Tibial nerve (tissue), 4 donors: ENCODE measurements at places on chromosomes 13 and 19. TPM values are rescaled to one million over a fixed set of nuclear protein-coding genes. Genes with fewer than 3 reads are reported as not detected.
A peak's percentile ranks its signal among the peaks of the same experiment; 100 is the strongest.

The SPTBN4 gene
- total RNA-seq = 20.3 TPM

The CATSPERD gene
- total RNA-seq = not detected

The WDR87 gene
- not detected for total RNA-seq

The GPR183 gene
- 15.1 TPM for total RNA-seq

The CLEC4M gene
- not detected for total RNA-seq

The OLFM2 gene
- total RNA-seq = 12.6 TPM

The APOC4 gene
- total RNA-seq = not detected

The ZNF585A gene
- 6.1 TPM for total RNA-seq

The ZNF835 gene
- total RNA-seq = 10.2 TPM

GRCh38 chr19:44988896-44989556 lies 12.2 kb upstream of the RELB start:
- DNase-seq = peak; percentile 41
- H3K27me3 ChIP-seq = no peaks in the 10 kb centered on the region
- H3K36me3 ChIP-seq = peaks cover 15% of the 10 kb centered on the region
- H3K4me3 ChIP-seq = no peak overlapping the region

DNA sequence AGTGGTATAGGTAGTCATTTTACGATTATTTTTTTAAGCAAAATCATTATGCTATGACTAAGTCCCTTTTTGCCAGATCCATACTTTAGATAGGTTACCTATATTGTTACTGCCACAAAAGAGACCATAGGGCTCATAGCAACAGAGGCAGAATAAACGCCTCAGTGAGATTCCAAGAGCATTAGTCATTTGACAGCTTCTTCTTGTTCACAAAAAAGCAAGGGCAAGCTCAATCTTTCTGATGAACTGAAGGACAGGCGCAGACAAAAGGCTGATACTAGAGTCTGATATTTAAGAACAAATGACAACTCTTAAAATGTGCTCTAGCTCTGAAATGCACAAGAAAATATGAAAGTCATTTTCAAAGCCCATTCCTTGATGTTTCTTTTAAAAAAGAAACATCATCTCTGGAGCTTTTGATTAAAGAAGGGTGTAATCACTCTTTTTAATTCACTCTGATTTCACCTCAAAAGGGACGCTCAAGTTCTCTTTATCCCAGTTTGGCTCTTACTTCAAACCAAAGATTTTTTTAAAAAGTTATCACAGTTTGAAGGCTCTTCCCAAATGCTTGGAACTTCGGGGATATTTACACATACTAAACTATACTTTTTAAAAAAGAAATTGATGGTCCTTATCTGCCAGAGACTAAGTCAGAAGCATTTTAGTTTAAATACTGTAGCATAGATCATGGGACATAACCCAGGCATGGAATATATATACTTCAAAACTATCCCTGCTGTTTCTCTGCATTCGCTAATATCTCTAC lies 187.2 kb downstream of the EFNB2 start:
- H3K27ac ChIP-seq = no peak overlapping the region
- no peak for DNase-seq
- peaks cover 15% of the 10 kb centered on the region for H3K27me3 ChIP-seq

- DNase-seq = no peak
- H3K27me3 ChIP-seq = no peaks in the 10 kb centered on the region
- no peak overlapping the region for H3K4me3 ChIP-seq
These were observed 14.2 kb downstream of the RB1 start for GRCh38 chr13:48317511-48318376.

- H3K4me1 ChIP-seq = no peaks in the 10 kb centered on the region
- no peaks in the 10 kb centered on the region for H3K27me3 ChIP-seq
- no peak for DNase-seq
These were observed 41.1 kb downstream of the COL4A1 start for GRCh38 chr13:110265682-110266430.

GRCh38 chr19:3243819-3244700 lies 19.6 kb downstream of the CELF5 start:
- peaks cover 17% of the 10 kb centered on the region for H3K27me3 ChIP-seq
- H3K27ac ChIP-seq = no peak overlapping the region
- H3K4me1 ChIP-seq = no peaks in the 10 kb centered on the region
- no peak for DNase-seq

DNA sequence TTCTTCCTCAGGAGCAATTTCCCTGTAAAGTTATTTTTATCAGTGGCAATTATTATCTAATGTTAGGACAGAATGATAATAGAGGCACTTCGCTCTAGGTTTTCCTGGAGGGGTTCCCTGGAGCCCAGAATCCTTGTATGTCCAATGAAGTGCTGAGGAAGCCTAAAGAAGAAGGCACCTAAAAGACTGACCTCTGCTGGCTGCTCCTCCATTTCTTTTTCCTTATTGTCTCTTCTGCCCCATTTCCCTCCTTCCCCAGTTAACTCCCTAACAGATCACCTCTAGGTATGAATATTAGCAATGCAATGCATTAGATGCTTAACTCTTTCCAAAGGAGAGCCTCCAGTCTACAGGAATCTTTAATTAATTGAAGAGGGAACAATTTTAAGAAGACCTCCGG lies 985.4 kb downstream of the DIAPH3 start:
- DNase-seq = no peak
- no peaks in the 10 kb centered on the region for H3K36me3 ChIP-seq
- no peaks in the 10 kb centered on the region for H3K27me3 ChIP-seq
- H3K4me1 ChIP-seq = no peaks in the 10 kb centered on the region
- no peak overlapping the region for H3K27ac ChIP-seq

GRCh38 chr19:45881082-45881908 lies 4.6 kb downstream of the IRF2BP1 start:
- peaks cover 18% of the 10 kb centered on the region for H3K4me1 ChIP-seq
- DNase-seq = no peak
- H3K27me3 ChIP-seq = no peaks in the 10 kb centered on the region
- H3K4me3 ChIP-seq = no peak overlapping the region
- H3K36me3 ChIP-seq = no peaks in the 10 kb centered on the region

GRCh38 chr13:100464006-100464405 lies 124.6 kb downstream of the GGACT start:
- H3K27ac ChIP-seq = no peak overlapping the region
- H3K4me3 ChIP-seq = no peak overlapping the region
- no peaks in the 10 kb centered on the region for H3K36me3 ChIP-seq
- no peaks in the 10 kb centered on the region for H3K4me1 ChIP-seq

GRCh38 chr19:44737238-44738071 lies 11.1 kb upstream of the BCL3 start:
- no peaks in the 10 kb centered on the region for H3K36me3 ChIP-seq
- H3K27ac ChIP-seq = no peak overlapping the region
- H3K4me3 ChIP-seq = no peak overlapping the region
- no peak for DNase-seq
- H3K4me1 ChIP-seq = peaks cover 34% of the 10 kb centered on the region
- H3K27me3 ChIP-seq = no peaks in the 10 kb centered on the region

DNA sequence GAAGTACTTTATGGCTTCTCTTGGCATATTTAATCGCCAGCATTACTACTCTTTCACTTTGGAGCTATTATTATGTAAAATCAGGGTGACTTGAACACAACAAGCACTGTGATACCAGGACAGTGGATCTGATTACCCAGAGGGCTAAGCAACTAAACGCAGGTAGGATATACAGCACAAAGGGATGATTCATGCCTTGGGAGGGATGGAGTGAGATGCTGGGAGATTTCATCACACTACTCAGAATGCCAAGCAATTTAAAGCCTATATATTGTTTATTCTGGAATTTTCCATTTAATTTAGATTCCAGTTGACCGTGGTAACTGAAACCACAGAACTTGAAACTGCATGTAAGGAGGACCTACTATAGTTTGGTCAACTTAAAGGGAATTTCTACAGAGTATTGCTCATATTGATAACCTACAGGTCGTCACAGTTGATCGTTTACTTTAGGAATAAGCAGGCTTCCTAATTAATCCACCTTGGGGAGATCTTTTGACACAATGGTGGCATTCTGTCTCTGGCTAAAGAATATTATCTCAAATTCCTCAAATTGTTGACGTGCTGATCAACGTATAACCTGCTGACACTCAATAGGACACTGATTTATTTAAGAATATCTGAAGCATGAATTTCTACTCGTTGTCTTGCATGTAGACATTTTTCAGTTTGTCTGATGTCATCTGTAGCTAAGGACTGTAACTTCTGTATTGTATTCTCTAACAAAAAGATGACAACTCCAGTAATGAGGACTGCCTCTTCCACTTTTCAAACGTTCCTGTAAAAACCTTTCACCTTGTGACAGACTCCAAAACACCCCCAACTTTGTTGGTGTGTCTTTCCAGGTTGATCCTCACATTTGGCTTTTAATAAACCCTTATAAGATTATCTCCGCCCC lies 254.2 kb downstream of the GPC5 start:
- DNase-seq = no peak
- no peaks in the 10 kb centered on the region for H3K4me1 ChIP-seq
- no peaks in the 10 kb centered on the region for H3K27me3 ChIP-seq
- no peak overlapping the region for H3K4me3 ChIP-seq
- H3K36me3 ChIP-seq = no peaks in the 10 kb centered on the region

GRCh38 chr19:39942366-39942730 lies 7.9 kb upstream of the FCGBP start:
- no peak overlapping the region for H3K4me3 ChIP-seq
- no peaks in the 10 kb centered on the region for H3K36me3 ChIP-seq
- H3K4me1 ChIP-seq = no peaks in the 10 kb centered on the region

DNA sequence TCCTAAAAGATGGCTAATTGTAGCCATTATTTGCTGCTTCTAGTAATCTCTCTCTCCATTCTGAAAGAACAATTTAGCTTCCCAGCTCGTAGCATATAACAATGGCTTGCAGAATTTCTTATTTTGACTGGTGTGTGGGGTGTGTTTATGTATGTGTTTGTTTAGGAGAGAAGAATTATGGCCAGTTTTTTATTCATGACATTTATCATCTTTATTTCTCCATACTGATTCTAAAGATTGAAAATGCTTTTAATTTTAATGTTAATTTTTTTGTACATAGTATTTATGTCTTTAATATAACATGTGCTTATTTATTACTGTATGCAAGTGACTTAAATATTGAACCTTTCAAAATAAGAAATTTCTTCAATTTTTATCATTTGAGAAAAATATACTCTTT lies 115.8 kb upstream of the TMTC4 start:
- H3K27ac ChIP-seq = no peak overlapping the region
- H3K4me3 ChIP-seq = no peak overlapping the region
- DNase-seq = no peak
- H3K4me1 ChIP-seq = no peaks in the 10 kb centered on the region
- H3K36me3 ChIP-seq = no peaks in the 10 kb centered on the region

DNA sequence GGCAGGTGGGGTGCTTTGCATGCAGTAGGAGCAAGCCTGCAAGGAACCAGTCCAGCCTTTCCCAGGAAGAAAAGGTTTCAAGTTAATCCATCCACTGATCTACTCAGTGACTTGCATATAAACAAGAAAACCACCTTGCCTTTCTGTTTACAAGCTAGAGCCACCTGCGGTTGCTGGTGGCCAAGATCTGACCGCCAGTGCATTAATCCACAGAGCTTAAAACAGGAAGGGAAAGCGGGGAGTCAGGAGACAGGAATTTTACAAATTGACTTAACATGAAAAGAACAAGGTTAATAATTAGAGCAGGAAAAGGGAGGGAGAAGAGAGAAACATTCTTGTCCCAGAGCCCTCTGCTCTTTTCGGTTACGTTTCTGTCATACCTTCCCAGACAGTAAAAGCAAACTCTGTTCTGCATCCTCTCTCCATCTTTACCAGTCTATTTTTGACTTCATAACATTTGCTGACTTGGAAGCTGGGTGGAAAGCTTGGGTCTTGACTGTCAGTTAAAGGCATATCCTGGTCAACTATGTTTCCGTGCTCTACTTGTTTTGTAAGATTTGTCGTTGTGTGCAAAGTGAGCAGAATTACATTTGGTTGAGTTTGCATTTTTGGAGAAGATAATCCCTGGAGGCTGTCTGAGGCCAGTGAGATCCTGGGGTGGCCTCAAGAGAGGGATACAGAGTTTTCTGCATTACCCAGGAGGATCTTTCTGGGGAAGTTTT lies 760.6 kb downstream of the EFNB2 start:
- DNase-seq = no peak
- H3K36me3 ChIP-seq = no peaks in the 10 kb centered on the region
- no peaks in the 10 kb centered on the region for H3K27me3 ChIP-seq
- no peaks in the 10 kb centered on the region for H3K4me1 ChIP-seq
- no peak overlapping the region for H3K4me3 ChIP-seq

DNA sequence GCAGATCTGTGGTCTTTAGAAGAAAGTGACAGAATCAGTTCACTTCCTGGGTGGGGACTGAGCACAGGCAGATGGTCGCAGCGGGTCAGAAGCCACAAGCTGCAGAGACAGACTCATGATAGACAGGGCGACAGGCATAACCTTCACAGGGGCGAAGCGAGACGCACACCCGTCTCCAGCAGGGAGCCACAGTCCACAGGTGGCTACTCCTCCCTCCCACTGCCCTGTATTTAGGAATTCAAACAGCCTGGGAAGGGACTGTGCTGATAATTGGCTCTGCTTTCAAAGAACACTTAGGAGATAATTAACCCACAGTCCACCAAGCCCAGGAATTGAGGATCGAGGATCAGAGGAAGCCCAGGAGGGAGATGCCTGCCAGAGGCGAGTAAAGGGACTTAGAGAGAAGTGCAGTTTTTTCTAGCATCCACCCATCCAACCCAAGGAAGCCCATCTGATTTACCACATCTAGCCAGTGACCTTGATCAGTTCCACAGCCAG lies 23.2 kb downstream of the RFX2 start:
- no peaks in the 10 kb centered on the region for H3K36me3 ChIP-seq
- no peaks in the 10 kb centered on the region for H3K27me3 ChIP-seq
- H3K4me3 ChIP-seq = no peak overlapping the region
- H3K4me1 ChIP-seq = peaks cover 45% of the 10 kb centered on the region
- no peak for DNase-seq

DNA sequence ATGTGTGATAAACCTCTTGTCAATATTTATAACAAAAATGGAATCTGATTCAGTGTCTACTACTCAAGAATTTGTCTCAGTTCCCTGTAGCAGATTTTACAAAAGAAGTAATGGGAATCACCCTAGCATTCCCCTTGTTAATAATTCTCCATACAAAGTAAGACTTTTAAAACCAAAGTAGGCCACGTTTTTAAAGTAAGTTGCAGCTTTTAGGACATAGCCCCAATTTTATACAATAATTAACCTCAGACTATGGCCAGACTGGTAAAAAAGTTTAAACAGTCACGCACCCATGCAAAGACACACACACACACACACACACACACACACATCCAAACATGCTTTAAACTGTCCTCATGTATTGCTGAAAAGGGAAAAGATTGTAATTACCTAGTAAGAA lies 589.9 kb downstream of the PCDH9 start:
- no peak for DNase-seq
- no peak overlapping the region for H3K4me3 ChIP-seq
- no peaks in the 10 kb centered on the region for H3K27me3 ChIP-seq
- H3K36me3 ChIP-seq = no peaks in the 10 kb centered on the region
- H3K4me1 ChIP-seq = no peaks in the 10 kb centered on the region

DNA sequence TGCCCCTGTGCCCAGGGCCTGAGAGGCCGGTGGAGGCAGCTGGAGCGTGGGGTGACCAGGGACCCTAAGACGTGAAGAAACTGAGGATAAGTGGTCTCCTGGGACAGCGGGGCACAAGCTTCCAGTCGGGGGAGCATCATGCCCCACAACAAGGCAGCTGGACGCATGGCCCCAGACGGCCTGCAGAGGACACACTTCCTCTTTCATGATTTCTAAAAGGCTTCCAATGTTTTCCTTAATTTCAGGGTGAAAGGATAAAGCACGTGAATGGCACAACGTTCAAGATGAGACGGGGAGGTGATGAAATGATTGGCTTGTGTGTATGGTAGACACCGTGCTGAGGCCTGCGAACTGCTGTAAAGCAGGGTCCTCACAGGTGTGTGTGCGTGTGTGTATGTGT lies 20.2 kb upstream of the MYDGF start:
- DNase-seq = no peak
- H3K27ac ChIP-seq = no peak overlapping the region
- H3K36me3 ChIP-seq = peaks cover 4% of the 10 kb centered on the region

- no peak overlapping the region for H3K27ac ChIP-seq
- no peaks in the 10 kb centered on the region for H3K36me3 ChIP-seq
- DNase-seq = no peak
- no peaks in the 10 kb centered on the region for H3K4me1 ChIP-seq
- no peak overlapping the region for H3K4me3 ChIP-seq
- H3K27me3 ChIP-seq = no peaks in the 10 kb centered on the region
These were observed 133.8 kb downstream of the CRYL1 start for GRCh38 chr13:20391597-20392452.
